ENCODE measurements at places on chromosomes 4 and X.
A peak's percentile ranks its signal among the peaks of the same experiment; 100 is the strongest.

GRCh38 chr4:182286035-182286434 is 42.8 kb downstream of the TENM3 start:
- DNase-seq: no peak

DNA sequence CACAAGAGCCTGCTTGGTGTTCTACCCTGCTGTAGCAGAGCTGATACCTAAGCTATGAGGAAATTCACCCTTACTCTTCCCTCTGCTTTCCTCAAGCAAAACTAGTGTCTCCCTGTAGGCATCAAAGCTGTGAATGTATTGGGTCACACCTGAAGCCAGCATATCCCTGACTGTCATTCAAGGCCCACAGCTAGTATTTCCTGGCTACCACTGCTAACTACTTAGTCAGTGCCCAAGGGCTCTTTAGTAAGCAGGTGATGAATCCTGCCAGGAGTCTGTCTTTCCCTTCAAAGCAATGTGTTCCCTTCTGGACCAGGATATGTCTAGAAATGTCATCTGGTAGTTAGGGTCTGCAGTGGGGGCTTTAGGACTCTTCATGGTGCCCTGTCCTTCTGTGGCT is 125.7 kb downstream of the RPA4 start:
- no peak for DNase-seq

- no peak for DNase-seq
These were observed 88.1 kb downstream of the SPANXN3 start for GRCh38 chrX:143429131-143429530.

DNA sequence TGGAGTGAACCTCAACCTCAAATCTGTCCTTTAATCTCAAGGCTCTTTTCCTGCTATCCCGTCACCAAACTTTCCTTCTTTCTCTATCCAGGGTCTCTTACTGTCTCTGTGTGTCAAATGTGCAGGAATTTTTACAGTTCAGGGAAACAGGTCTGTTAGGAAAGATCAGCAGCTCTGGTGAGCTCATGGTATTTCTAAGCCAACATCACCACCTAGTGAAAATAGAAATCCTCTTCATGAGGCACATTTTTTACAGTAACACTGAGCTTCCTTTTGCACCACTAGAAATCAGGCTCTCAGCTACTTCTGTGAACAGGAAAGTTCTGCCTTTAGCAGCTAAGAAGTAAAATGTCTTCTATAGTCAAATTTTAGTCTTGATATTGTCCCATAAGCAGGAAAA is 39.6 kb downstream of the NUDT11 start:
- no peak for DNase-seq

- no peak for DNase-seq
These were observed 238.8 kb downstream of the QDPR start for GRCh38 chr4:17273047-17273446.

- peak; percentile 16 for DNase-seq
These were observed 81.4 kb downstream of the CEP44 start for GRCh38 chr4:174365018-174365587.

- DNase-seq: peak; percentile 85
These were observed 26.2 kb downstream of the TMEM144 start for GRCh38 chr4:158236304-158237030.

- no peak for DNase-seq
These were observed 2.0 kb downstream of the ANXA3 start for GRCh38 chr4:78553529-78554060.

DNA sequence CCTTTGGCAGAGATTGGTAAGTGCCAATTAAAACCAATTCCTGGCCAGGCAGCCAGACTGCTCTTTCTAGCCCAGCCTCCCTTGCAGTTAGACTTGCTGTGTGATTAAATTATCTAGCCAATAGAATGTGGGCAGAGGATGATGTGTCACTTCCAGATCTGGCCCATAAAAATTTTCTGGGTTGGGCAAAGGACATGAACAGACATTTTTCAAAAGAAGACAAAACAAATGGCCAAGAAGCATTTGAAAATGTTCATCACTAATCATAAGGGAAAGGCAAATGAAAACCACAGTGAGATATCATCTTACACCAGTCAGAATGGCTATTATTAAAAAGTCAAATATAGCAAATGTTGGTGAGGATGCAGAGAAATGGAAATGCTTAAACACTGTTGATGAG is 71.4 kb upstream of the STIM2 start:
- DNase-seq: no peak

- DNase-seq: no peak
These were observed 777.3 kb upstream of the GALNTL6 start for GRCh38 chr4:171035909-171036308.

DNA sequence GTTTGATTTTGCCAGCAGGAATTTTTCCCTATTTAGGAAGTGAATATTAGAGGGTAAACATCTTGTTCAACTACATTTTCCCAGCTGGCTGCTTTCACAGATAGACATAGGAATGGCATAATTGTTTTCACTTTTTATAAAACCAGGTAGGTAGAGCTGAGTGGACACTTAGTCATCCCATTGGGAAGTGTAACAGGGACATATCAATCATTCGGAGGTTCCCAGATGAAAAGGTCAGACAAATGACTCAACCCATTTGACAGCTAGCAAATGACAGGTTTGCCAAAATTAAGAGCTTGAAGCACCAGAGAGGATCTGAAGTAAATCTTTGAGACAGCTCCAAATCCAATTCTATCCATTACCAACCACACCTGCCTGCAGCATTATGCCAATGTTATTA is 205.3 kb downstream of the SLC39A8 start:
- DNase-seq: no peak

DNA sequence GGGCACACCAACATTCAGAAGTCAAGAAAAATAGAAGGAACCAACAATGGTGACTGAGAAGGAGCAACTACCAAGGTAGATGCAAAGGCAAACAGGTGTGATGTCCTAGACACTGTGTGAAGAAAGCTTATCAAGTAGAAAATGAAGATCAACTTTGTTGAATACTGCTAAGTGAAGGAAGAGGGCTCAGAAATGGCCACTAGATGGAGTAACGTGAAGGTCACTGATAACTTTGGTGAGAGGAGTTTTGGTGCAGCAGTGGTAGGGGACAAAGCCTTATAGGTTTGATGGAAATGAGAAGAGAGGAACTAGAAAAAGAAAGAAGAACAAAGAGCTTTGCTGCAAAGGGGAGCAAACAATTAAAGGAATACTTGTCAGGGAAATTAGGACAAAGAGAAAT is 23.5 kb downstream of the OTC start:
- DNase-seq: no peak

DNA sequence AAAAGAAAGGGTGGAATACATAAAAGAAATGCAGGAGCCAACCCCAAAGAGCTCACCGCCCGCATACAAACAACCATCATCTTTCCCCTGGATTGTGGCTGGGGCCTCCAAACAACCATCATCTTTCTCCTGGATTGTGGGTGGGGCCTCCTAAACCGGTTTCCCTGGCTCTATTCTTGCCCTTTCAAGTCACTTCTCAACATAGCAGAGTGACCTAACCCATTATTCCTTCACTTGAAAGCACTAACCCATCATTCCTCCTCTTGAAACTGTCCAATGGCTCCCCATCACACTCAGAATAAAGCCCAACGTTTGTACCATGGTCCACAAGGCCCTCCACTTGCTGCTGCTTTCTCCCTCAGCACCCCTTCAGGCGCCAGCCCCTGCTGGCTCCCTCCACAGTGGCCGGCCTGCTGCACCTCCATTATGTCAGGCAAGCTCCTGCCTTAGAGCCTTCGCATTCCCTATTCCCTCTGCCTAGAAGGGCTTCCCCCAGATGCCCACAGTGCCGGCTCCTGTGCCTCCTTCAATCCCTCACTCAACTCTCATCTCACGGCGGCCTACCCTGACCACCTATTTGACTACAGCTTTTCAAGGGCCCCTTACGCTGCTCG is 24.1 kb downstream of the SMIM43 start:
- no peak for DNase-seq

GRCh38 chr4:54929459-54929858 is 195.9 kb downstream of the KDR start:
- DNase-seq: peak; percentile 44

GRCh38 chrX:40380655-40381488 is 199.9 kb upstream of the ATP6AP2 start:
- DNase-seq: no peak

DNA sequence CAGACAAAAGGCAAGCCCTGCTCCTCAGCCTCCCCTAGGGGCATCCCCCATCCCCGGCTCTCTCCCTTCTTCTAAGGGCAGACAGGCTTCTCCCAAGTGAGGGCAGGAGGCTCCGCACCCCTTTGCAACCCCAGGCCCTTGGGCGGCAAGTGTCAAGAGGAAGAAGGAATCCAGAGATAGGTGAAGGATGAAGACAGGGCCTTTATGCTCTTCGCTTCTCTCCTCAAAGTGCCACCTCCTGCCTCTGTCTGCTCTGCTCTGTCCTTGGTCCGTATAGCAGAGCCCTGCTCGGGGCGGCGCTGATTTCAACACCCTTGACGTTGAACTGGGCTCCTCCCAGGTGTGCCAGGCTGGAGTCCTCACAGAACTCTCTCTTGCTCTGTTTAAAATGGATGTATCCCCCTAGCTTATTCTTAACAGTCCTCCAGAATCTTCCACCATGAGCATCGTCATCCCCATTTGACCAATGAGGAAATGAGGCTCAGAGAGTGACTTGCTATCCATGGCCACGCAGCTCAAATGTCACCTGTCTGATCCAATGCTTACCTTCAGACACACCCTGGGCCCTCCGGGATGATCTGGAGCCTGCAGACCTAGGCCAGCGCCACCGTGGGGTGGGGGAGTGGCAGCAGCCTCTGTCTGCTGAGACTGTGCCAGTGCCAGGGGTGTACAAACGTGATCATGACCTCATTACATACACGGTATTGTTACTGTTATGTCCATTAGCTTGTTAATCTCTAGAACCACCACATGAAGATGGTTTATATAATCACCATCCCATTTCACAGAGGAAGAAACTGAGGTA is 99.8 kb downstream of the PHKA2 start:
- DNase-seq: no peak

DNA sequence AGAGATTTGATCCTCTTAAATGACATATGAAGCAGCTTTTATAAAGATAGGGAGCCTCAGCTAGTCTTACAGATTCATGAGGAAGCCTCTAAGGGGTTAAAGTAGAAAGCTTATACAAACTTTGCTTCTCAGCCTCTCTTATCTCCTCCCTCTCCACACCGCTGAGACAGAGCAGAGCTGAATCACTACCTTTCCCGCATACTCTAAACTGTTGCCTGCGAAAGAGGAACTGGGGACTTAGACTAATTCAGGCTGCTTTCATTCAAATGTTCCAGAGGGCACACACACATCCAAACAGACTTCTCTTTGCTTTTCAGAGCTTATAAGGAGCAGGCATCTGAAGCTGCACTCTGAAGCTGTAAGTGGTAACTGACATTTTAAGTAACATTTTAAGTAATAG is at the start of gene SERTM2:
SERTM2 (plus strand) TSS at position 169 of the 400 bp plus-strand sequence. CDS start 7,213 bp downstream, outside the sequence.
- DNase-seq: peak; percentile 20

DNA sequence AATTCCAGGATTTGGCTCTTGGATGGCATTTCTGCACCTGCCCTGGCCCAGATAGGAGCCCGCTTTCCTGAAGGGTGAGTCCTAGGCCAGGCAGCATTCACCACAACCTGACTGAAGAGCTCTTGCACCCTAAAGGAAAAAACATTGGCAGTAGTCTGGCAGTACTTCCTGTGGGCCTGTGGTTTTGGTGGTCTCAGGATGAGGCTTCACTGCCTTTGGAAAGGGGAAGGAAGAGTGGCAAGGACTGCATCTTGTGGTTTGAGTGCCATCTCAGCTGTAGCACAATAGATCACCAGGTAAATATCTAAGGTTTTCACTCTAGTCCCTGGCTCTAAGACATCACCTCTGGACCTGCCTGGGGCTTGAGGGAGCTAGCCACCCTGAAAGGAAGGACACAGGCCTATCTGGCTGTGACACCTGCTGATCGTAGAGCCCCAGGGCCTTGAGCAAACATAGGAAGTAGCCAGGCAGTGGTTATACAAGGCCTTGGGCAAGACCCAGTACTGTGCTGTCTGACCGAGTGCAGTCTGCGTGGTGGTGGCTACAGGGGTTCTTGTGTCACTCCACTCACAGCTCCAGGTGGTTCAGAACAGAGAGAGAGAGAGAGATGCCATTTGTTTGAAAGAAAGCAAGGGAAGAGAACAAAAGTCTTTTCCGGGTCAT is 28.5 kb upstream of the PRRG1 start:
- no peak for DNase-seq

DNA sequence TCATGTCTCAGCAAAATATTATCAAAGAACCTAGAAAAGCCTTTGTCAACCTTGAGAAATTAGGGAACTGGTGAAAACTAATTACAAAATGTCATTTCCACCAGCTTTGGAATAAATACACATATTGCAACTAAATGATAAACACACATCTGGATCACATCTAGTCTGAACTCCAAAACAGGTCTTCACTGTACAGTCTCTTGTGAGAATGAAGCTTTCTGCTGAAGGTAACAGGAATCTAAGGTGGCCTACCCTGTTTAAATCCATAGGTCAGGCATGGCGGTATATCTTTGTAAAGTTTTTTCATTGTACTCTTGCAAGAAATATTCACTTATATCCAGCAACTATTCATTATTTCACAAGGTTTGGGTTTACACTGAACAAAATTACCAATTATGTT is 1.7 kb downstream of the SH3D19 start:
- DNase-seq: no peak

GRCh38 chr4:151604238-151604637 is 156.6 kb downstream of the GATB start:
- DNase-seq: peak; percentile 17

- DNase-seq: no peak
These were observed 530.1 kb downstream of the INPP4B start for GRCh38 chr4:142316025-142316424.

DNA sequence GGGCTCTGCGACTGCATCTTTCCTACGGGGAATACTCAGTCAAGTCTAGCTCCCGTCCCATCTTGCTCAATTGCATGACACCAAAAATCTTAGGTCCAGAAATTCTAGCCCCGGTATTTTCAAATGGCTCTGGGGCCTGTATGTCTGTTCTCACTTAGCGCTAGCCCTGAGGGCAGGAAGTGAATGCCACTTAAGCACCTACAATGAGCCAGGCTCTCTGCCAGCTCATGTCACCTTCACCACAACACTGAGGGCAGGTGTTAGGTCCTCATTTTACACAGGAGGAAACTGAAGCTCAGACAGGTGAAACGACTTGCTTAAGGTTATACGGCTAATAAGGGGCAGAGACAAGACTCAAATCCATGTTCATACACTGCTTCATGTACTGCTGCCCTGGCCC is 282.8 kb downstream of the PPP1R2C start:
- no peak for DNase-seq

DNA sequence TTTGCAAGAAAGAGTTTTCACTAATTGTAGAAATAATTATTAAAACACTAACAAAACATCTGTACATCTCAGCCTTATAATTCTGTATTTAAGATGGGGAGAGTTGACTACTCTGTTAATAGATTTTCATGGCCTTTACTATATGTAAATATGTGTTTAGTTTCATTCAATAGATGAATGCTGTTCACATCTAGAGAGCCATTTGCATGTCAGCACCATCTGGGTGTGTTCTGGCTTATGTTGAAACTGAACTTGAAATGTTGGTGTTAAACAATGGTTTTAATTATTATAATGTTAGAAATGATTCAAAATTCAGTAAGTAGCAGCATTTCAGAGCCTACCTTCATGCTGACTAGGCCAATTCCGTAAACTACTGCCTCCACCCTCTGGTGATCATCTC is 102.5 kb upstream of the ADAD1 start:
- no peak for DNase-seq

Data from Ammon's horn (tissue), 1 donor.